Erythroblast (primary cell): ENCODE measurements at places on chromosomes 3 and 15.

DNA sequence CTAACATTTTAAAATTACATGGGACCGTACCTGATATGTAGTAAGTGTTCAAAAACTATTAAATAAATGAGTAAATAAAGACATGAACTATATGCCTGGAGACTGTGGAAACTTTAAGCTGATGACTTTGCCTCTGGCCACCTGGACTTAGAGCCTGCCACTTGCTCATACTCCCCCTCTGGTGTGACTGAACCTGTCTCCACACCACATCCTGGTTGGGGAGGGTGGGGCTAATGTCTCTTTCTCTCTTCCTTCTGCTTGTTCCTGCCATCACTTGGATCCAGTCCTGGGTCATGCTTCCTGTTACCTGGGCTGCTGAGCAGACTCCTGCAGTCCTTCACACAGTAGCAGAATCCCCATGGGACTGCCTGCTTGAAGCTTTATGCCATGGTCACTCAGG is 8.2 kb upstream of the TMEM158 start:
- DNase-seq = no peak

DNA sequence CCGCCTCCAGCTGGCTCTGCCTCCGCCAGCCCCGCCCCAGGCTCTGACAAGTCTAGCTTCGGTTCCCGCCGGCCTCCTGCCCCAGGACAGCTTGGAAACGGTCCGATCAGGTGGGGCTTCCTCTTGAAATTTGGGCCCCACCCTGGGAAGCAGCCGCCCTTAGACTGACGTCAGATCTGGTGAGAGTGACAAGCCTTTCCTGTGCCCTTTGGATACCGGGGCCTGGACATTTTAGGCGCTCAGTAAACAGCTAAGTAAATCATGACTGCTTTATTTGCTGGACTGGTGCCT is 378 bp upstream of the HYAL3 start:
- DNase-seq = no peak

DNA sequence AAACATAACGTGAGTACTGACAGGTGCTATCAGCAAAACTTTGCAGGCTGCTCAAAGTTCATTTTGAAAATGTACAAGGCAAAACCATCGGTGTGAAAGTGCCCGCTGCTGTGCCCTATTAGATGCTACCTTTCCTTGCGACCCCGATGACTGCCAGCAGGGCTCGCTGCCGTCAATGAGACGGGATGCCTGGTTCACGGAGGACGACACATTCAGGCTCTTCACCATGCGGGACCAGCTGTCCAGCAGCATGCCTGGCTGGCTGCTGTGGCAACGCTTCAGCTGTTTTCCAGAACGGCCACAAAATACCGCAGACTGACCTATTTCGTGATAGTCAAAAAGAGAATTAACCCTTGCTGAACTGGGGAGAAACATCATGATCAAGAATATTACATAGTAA is 92.7 kb upstream of the OCA2 start:
- DNase-seq = no peak

- peak; percentile 77 for DNase-seq
Measured at GRCh38 chr15:90221246-90221900, 12.4 kb downstream of the CIB1 start.

DNA sequence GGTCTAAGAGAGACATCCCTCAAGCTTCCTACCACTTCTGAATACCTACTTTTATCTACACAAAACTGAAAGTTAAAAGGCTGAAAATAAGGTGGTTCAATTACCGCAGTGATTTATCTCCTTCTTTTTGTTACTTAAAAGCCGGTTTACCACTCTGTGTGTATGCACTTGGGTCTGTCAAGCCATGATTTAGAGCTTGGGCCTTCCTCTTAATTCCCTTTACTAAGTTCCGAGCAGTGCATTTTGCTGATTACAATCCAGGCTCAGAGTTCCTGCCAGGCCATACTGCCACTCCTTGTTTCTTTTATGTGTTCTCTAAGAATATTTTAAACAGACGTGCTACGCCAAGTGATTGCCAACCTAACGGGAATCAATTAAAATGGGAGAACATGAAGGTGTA is 16.5 kb downstream of the KCTD6 start:
- no peak for DNase-seq

- peak; percentile 35 for DNase-seq
Measured at GRCh38 chr15:48190932-48191573, 412 bp upstream of the CTXN2 start.

- DNase-seq = no peak
Measured at GRCh38 chr3:153399636-153400035, 237.6 kb downstream of the RAP2B start.

DNA sequence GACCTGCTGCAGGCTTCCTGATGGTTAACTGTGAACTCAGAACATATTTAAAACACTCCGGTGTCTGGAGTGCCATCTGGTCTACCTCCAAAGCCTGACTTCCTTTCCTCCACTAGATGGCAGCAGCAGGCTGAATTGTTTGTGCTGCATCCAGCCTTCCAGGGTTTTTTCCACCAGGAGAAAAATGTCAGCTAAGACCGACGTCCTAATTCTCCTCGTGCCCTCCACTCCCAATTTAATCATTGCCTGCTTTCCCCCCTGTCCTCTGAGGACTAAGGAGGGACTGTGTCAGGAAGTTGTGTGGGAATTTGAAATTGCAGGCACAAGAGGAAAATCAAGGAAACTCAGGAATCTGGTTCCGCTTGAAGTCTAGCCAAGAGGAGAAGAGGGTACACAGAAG is 165.2 kb upstream of the UMPS start:
- peak; percentile 47 for DNase-seq

GRCh38 chr3:187340578-187340977 is 27.6 kb upstream of the RTP4 start:
- DNase-seq = no peak

GRCh38 chr15:67267951-67268941 is 13.7 kb downstream of the IQCH start:
- DNase-seq = no peak

DNA sequence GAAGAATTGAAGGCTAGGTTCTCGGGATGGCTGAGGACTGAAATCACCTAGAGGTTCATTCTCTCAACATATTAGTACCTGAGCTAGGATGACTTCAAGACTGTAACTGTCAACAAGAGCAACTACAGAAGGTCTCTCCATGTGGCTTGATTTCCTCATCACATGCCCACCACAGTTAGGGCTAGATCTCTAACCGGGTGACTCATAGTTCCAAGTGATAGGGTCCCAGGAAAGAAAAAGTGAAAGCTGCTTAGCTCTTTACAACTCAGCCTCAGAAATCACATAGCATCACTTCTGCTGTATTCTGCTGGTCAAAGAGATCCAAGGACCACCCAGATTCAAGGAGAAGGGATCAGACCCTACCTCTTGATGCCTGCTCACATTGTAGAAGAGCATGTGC is 165.4 kb upstream of the AGTR1 start:
- DNase-seq = no peak

DNA sequence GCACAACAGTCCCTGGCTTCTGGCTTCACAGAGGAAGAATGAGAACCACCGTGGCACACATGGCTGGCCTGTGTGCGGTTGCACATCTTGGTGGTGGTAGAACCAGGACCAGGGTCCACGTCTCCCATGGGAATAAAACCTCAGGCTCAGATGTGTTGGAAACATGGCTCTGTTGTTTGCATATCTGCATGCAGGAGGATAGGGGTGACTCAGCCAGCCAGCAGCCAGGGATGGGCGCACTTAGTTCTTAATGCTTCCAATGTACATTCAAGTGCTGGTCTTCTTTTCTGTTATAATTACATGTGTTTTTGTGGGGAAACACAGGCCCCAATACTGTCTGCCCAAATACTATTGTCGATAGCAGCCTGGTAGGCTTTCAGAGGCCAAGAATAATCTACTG is 35.8 kb upstream of the BCL2L10 start:
- DNase-seq = no peak

DNA sequence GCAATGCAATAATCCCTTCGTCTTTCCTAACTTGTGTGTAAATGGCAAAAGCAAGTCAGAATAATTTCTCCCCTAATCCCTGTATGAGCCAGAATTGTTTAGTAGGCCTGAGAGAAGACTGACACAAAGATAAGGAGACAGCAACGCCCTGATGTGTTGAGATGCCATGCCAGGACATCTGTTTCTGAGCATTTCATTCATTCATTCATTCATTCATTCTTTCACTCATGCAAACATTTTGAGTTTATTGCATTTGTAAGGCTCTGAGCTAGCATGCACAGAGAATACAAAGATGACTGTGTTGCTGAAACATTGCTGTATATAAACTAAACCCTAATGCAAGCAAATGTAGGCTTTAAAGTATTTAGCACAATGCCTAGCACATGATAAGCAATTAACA is 127.4 kb downstream of the TMCC1 start:
- DNase-seq = peak; percentile 5

GRCh38 chr3:8975081-8976020 is 12.1 kb upstream of the RAD18 start:
- no peak for DNase-seq

DNA sequence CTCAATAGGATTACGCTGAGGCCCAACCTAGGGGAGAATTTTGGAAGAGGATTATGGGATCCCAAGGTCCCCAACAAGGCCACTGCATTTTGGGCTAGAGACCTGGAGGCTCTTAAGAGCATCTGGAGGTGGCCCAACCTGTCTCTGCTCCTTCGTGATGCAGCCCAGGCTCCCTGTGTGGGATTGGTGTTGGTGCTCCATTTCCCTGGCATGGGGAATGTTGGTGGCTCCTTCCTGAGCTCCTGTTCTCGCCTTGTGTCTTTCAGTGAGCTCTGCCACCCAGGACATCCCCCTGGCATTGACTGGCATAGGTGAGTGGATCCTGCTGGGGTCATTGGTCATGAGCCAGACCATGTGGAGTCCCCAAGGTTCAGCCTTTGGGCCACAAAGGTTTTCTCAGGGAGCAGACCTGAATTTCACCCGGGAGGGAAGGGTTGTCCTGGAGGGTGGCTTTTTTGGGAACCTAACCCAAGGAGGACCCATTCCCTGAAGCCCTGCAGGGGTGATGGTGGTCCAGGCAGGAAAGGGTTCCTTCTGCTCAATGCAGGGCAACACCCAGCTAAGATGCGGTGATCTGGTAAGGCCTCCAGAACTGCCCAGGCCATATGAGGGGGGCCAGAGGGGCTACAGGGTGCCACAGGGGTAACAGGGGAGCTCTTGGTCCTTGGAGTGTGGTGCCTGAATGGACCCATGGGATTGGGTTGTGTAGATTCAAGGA is 202.5 kb downstream of the UBE3A start:
- DNase-seq = no peak

- no peak for DNase-seq
Measured at GRCh38 chr3:183435661-183436060, 7.2 kb upstream of the MCF2L2 start.

DNA sequence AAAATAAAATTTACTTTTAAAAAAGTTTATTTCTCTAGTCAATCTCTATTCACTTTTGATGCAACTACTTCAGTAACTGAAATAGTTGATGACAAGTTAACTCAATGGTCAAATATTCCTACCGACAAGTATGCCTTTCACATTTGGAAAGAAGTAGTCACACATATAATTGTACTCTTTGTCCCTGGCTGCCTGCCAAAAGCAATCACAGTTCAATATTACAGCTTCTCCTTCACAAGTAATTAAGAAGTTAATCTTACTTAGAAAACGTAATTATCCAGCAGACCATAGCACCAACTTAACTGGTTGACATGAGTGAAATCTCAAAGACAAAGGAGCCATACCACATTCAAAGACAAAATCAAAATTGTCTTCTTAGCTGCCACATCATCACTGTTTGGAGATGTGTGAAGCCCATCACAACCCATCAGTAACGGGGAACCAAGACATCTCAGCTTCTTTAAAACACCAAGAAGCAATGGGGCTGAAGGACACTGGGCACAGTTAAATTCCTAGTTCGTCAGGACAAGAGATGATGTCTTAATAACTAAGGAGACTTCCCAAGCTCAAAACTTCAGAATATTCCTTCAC is 86.1 kb downstream of the PLCH1 start:
- DNase-seq = no peak

GRCh38 chr15:31405200-31405920 is 78.7 kb downstream of the KLF13 start:
- no peak for DNase-seq

- DNase-seq = no peak
Measured at GRCh38 chr3:38348903-38349302, 2.3 kb downstream of the XYLB start.

DNA sequence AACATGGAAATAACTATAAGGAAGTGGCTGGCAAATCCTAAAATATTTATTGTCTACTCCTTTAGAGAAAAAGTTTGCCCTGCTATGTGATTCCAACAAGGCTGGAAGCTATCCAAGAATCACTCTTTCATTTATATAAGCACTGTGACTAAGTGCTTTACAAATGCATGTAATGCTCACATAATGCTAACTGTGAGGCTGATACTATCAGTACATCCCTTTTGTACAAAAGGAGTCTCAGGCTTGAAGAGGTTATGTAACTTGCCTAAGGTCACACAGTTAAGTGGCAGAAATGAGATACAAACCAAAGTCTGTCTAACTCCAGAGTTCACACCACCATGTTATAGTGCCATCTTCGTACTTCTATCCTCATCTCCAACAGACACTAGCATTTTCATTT is 17.0 kb downstream of the TOPBP1 start:
- DNase-seq = peak; percentile 24

DNA sequence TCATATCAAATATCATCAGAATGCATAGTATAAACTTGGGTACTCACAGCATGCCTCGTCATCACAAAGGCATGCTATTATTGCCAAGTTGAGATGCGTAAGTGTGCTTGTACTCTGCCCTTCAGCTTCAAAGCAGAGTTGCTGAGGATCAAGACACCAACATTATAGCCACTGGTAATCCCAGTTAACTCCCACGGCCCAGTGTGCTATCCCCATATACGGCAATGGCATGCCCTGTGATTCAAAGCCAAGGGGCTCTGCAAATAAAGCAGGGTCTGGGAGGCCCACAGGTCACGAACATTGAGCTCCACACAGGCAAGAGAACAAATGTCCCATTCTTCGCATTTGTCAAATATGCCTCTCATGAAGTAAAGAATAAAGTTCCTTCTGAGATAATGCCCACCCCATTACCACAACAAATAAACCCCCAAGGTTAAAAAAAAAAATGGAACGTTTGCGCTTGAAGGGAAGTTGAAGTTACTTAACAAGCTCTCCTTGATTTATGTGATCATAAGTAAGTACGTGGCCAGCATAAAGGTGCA is 298.1 kb upstream of the NECTIN3 start:
- no peak for DNase-seq

DNA sequence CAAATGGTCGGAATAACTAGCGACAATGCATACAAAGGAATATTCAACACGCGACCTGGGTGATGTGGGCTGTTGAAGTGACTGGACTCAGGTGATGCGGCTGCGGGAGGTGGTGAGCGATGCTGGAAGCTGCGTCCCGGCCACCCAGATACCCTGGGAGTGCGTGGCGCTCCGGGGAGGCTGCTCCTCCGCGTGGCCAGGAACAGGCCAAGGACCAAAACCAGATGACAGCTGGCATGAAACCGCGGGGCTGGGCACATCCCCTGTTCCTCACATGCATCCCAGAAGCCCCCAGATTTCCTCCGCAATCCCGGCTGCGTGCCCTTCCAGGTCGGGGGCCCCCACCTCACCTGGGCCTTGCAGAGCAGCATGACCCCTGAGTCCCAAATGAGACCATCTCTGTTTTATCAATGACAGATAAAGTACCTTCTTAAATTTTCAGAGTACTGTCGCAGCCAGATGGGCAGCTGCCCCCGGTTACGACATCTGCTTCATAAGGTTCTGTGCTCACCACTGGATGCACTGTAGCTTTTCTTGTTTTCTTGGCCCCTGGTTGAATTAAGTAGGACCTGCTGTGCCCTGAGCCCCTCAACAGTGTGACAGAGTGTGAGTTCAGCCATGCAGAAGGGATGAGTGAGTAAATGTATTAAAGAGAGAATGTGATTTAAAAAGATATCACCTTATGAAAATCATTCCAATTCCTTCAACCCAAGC is 278.2 kb downstream of the GABRG3 start:
- no peak for DNase-seq

GRCh38 chr3:64332459-64333350 is 107.4 kb upstream of the PRICKLE2 start:
- DNase-seq = no peak
